ENCODE measurements at places on chromosomes 16 and 17.
A peak's percentile ranks its signal among the peaks of the same experiment; 100 is the strongest.

GRCh38 chr16:81891736-81892364 lies 112.8 kb downstream of the PLCG2 start:
- no peak for DNase-seq

DNA sequence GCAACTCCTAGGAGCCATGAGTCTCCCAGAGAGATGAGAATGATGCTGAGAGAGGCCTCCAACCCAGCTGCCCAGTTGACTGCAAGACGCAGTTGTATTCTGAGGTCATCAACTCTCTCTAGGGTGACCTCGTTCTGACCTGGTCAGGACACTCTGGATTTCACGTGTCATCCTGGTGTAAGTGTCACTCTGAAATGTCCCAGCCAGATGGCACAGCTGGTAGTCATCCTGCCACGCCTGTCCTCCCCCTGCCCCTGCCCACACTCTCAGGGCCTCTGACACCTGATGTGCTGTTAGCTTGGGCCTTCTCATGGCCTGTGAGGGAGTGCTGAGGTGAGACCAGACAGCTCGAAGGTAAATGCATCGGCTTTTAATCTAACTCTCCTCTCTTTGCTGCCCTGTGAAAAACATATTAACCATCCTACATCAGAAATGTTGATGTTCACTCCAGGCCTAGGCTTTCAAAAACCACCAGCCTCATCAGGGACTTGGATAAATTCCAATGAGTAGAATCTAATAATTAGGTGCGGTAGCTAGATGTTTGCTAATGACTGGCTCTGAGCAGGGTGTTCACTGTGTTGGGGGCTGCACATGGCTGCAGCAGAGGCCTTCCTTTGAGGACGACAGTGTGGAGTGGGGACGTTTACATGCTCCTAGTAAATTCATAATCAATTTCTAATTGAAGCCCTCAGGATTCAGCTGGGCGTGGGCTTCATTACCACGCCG lies 13.8 kb downstream of the MLYCD start:
- no peak for DNase-seq

GRCh38 chr17:78767806-78768205 lies 14.3 kb downstream of the CYTH1 start:
- DNase-seq: no peak

GRCh38 chr17:14311981-14312380 lies 11.1 kb downstream of the HS3ST3B1 start:
- no peak for DNase-seq

DNA sequence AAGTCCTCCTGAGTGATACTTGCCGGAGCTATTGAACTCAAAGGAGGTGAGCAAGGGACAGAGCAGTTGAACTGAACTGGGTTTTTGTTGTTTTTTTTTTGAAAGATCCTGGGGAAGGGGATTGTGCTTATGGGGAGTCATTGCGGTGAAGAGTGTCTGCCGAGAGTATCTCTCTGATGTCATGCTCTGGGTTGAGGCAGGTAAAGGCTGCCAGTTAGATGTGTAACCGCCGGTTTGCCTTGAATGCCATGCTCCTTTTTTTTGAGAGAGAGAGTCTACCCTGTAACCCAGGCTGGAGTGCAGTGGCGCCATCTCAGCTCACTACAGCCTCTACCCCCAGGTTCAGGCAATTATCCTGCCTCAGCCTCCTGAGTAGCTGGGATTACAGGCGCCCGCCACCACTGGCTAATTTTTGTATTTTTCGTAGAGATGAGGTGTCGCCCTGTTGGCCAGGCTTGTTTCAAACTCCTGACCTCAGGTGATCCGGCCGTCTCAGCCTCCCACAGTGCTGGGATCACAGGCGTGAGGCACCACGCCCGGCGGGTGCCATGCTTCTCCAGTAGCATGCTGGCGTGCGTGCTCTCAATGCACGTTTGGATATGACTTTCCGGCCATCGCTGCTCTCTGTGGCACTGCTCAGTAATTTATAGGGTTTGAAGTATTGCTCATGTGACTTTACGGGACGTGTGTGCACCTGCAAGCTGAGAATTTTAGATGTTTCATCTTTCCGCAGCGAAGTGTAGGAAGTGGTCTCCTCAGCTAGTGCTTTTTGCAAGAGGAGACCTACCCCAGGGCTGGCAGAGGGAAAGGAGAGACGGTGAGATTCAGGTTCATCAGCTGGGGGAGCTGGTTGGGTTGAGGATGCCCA lies 8.5 kb downstream of the ZC3H18 start:
- no peak for DNase-seq

GRCh38 chr17:59840329-59841090 lies 52.2 kb downstream of the TUBD1 start:
- DNase-seq: no peak

DNA sequence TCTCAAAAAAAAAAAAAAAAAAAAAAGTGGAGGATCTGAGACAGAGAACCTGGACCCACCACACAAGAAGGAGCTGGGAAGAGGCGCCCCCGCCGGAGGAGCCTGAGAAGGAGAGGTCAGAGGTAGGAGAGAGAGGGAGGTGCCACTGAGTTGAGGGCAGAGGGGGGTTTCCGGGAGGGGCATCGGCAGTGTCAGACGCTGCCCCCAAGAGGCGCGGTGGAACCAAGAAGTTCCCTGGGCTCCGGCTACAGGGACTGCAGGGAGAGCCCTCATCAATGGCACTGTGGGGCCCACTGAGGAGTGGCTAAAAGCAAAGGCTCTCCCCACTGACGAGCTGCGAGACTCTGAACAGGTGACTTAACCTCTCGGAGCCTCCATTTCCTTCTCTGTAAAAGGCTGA lies 4.2 kb downstream of the CCDC42 start:
- no peak for DNase-seq

GRCh38 chr16:65069766-65070165 lies 52.1 kb downstream of the CDH11 start:
- no peak for DNase-seq

DNA sequence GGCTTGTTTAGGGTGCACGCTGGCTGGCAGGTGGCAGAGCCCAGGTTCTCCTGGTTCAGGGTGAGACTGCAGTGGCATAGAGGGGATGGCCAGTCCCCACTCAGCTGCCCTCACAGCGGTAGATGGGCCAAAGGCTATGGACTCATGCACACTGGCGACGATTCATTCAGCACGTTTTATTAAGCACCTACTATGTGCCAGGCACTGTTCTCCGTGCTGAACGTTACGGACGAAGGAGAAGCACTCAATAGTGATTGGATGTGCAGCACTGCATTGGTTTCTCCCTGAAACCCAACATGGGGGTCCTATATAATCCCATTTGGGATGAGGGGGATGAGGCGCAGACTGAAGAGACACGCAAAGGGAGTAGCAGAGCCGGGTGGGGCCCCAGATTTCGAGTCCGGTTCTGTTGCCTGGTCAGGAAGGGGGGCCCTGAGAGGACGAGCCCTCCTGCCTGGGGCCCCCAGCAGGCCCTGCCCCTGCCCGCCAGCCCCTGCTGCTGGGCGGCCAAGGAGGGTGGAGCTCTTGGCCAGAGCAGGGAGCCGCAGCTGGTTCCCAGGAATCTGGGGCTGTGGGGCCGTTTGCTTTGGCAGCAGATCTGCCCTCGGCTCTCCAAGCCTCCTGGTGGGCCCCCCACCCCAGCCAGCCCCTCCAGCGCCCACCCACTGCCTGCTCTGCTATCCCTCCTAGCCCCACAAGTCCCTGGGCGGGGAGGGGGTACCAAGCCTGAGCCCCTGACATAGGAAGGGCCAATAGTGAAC lies 8.8 kb downstream of the GLIS2 start:
- DNase-seq: no peak

GRCh38 chr16:31273187-31273586 lies 13.4 kb downstream of the ITGAM start:
- DNase-seq: no peak

GRCh38 chr17:78979780-78980623 lies at the start of gene LGALS3BP:
Gene LGALS3BP (minus strand): TSS chr17:78979923. CDS start chr17:78977191, 2,732 bp downstream.
- DNase-seq: peak; percentile 73

DNA sequence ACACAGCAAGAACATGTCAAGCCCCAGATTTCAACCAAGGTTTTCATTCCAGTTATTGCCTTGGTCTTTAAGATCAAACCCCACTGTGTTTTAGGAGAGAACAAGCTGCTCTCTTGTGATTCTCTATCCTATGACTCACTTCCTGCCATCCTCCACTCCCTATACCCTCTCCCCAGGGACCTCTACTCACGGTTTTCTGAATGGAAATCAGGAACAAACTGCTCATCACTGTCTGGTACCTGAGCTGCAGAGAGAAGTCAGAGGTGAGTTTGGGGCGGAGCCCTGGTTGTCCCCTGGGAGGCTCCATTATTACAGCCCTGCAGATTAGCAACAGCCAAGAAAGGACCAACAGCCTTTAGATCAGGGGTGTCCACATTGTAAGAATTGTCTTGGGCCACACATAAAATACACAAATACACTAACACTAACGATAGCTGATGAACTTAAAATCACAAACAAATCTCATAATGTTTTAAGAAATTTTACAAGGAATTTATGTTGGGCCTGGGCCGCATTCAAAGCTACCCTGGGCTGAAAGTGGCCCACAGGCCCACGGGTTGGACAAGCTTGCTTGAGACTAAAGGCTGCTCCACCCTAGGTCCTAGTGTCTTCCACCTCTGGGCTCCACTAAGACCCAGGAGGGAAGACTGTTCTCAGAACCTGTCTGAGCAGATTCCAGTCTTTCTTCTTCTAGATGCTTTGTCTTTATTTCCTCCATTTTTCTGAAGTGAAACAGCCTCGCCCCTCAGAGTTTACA lies 9.7 kb downstream of the ETV4 start:
- DNase-seq: no peak

GRCh38 chr17:34246881-34247280 lies 8.2 kb upstream of the CCL2 start:
- no peak for DNase-seq

DNA sequence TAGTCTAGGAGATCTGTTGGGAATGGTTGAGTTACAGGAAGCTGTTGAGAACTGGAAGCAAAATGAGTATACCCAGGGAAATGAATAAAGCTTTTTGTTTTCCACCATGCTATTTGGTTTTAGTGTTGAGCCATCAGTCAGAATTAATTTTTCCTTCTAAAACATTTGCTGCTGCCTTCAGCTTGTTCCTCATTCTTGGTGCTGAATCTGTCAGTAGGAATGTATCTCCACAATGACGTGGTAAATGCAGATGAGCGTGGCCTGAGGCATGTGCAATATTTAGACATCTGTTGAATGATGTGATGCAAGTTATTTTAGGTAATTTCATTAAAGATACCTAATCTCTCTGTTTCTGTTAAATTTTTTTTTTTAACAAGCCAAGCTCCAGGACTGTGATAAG lies 10.9 kb downstream of the HAPSTR1 start:
- no peak for DNase-seq

DNA sequence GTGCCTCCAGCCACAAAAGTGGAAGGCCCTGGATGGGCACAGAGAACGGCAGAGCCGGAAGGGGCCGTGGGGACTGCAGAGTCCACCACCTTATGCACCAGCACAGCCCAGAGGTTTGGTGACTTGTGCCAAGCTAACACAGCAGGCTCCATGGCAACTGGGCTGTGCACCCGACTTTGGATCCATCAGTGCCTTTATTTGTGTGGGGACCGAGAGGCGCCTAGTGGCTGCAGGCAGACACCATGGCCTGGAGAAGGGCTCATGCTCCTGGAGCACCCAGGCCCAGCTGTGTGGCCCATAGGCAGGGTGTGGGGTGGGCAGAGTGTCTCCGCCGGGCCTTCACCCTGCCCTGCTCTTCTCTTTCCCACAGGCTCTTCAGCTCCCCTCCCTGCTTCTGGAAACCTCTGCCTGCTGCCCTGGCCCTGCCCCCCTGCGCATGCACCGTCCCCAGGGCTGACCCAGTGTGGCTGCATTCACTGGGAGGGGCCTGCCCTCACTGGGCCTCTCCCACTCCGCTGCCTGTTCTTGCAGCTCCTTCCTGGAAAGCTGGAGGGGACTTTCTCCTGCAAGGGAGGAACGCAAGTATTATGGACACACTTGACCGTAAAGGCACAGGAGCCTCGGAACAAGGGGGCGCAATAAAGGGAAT lies 10.1 kb downstream of the C16orf90 start:
- DNase-seq: no peak

DNA sequence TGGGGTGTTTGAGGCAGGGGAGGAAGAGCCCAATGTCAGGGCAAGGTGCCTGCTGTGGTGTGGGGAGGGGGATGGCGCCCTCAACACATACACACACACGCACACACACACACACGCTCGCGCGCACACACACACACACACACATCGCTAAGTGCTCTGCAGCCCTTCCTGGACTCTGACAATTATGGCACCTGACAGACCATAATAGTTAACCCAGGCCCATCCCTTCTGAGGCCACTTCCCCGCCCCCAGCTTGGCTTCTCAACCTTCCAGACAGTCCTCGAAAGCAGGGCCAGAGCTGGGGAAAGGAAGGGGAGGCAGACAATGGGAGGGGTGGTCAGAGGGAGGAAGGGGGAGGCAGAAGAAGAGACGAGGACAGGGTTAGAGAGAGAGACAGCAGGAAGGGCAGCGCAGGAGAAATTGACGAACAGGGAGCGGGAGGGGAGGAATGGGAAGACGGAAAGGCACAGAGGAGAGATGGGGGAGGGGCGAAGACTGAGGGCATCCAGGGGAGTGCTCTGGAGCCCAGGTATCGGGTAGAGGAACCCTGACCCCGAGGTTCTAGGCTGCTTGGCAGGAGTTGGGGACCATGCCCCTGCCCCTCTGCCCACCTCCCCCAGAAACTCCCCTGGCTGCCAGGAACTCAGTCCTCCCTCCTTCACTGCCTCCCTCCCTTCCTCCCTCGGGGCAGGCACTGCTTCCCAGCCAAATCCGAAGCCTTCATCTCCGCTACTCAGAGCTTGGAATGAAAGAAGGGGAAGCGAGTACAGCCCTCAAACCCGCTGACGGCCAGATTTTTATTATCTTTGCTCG lies 4.0 kb downstream of the SRCIN1 start:
- DNase-seq: no peak

- DNase-seq: peak; percentile 34
Observed at GRCh38 chr16:29710227-29711219, 31.5 kb downstream of the QPRT start.

GRCh38 chr17:77748436-77748835 lies 210.1 kb upstream of the TNRC6C start:
- no peak for DNase-seq

GRCh38 chr17:73957564-73957963 lies 245.9 kb upstream of the RPL38 start:
- DNase-seq: no peak

GRCh38 chr17:1617620-1618174 lies 10.9 kb downstream of the SLC43A2 start:
- no peak for DNase-seq

DNA sequence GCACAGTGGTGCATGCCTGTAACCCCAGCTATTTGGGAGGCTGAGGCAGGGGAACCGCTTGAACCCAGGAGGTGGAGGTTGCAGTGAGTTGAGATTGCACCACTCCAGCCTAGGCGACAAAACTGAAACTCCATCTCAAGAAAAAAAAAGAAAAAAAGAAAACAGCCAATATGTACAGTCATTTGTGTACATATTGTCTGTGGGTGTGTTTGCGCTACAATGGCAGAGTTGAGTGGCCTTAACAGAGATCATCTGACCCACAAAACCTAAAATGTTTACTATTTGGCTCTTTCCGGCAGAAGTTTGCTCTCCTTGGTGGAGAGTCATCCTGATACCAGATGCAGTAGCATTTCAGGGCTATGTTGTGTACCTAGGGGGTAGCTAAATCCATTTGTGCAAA lies 57.9 kb downstream of the ARSG start:
- DNase-seq: no peak

Data from posterior cingulate gyrus (tissue), 11 donors.